ENCODE measurements at places on chromosomes 3 and 15.

GRCh38 chr3:127395663-127396355 is 108.0 kb upstream of the PRR20G start:
- DNase-seq = no peak

- no peak for DNase-seq
These were observed 42.5 kb upstream of the PIK3CB start for GRCh38 chr3:138877226-138877625.

DNA sequence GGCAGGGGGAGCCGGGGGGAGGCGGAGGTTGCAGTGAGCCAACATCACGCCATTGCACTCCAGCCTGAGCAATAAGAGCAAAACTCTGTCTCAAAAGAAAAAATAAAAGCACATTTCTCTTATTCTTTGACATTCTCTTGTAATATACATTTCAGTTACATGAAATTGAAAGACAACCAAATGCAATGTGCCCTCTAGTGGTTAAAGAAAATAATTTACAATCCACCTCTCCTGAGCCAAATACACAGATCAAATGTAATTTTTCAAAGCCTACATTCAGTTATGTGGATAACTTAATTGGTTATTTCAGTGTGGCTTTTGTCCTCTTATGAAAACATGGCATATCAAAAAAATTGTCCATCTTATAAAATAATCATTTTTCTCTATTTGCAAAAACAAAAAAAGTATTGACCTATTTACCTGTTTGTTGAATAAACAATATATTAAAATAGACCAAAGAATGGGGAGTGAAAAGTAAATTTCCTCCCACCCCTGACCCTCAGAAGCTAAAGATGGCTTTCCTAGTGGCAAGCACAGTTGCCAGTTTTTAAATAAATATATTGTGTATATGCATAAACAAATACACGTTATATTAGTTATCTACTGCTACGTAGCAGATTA is 14.2 kb upstream of the U2SURP start:
- DNase-seq = no peak

DNA sequence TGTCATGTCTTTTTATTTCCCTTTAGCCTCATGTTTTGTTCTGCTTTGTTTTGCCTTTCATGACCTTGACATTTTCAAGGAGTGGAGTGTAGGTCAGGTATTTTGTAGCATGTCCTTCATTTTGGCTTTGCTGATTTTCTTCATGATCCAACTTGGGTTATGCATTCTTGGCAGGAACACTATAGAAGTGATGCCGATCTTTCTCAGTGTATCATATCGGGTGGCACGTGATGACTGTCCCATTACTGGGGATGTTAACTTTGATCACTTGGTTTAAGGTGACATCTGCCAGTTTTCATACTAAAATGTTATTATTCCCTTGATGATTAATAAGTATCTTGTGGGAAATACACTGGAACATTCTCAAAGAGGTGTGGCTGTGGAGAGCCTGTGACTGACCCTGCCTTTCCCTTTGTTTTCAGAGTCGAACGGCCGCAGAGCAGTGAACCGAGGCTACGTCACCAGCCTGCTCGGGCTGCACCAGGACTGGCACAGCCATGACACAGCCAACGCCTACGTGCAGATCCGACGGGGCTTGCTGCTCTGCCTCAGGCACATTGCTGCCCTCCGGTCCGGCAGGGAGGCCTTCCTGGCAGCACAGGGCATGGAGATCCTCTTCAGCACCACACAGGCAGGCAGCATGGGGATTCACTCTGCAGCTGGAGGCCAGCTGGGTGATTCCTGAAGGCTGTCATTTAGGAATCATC is 167.7 kb downstream of the AGBL1 start:
- no peak for DNase-seq

GRCh38 chr3:184911570-184911969 is 99.6 kb downstream of the VPS8 start:
- no peak for DNase-seq

- DNase-seq = no peak
These were observed 42.6 kb downstream of the ZNF148 start for GRCh38 chr3:125332504-125332903.

GRCh38 chr3:119015942-119016341 is 18.7 kb downstream of the IGSF11 start:
- no peak for DNase-seq

DNA sequence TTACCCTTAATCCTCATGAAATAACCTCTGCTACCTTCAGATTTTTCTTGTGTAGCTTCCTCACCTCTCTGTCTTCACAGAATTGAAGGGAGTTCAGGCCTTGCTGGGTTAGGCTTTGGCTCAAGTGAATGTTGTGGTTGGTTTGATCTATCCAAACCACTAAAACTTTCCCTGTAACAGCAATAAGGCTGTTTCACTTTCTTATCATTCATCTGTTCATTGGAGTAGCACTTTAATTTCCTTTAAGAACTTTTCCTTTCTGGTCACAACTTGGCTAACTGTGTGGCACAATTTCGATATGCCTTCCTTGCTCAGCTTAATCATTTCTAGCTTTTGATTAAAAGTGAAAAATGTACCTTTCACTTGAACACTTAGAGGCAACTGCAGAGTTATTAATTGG is 129.8 kb downstream of the NR1I2 start:
- DNase-seq = no peak

DNA sequence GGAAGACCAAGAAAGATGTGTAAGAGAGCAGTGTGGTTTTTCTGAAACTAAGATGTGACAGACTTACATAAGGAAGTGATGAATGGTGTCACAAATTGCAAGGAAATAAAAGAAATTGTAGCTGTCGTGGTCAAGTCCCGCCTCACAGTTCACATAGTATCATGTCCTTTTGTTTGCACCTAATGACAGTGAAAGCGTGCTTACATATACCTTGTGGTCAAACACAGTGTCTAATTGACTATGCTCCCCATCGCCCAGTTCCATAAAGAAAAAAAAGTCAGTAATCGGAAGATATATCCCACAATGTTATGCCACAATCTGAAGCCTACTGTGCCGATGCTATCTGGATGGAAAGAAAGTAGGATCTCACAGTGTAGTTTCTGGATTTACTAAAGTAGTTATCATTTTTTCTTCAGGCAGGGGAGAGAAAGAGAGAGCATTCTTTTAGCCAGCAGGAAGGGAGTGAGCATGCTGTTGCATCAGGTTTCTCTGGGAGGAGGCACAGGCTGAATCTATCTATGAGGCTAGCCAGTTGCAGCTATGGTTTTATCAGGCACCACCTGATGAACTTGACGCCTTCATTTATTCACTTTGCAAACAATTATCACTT is 9.8 kb upstream of the PLSCR1 start:
- DNase-seq = no peak

- DNase-seq = no peak
These were observed 40.5 kb downstream of the SV2B start for GRCh38 chr15:91140601-91141000.

DNA sequence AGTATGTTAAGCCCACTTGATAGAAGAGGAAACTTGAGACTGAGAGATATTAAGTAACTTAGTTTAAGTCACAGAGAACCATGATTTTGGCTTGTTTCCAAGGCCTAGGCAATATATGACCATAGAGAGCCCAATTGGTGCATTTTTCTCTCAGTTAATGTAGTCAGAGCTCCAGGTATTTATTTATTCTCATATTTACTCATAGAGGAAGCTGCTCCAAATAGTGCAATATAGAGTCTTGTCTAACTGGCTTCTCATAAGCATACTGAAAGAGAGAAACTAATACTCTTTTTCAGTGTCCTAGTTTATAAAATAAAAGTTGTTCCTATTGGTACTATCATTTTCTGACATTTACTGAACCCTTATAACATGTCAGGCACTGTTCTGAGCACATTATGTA is 15.2 kb downstream of the TRNT1 start:
- no peak for DNase-seq

- no peak for DNase-seq
These were observed 91.1 kb downstream of the VGLL4 start for GRCh38 chr3:11552289-11553264.

DNA sequence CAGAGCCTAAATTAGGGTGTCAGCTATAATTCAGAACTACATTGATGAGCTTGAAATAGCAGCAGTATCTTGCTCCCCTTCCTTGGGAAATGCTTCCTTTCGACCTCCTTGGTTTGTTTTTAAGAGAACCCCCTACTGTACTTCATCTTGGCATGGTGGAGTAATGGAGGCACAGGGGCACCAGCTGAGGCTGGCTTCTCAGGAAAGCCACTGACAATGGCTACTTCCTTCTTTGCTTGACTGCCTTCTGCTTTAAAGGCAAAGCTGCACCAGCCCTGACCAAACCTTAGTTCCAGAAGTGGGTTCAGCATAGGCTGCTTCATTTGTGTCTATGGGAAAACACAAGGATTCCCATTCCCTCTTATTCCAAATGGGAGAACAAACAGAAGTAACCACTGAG is 1.5 kb upstream of the FBXL22 start:
- no peak for DNase-seq

- DNase-seq = no peak
These were observed 419.0 kb downstream of the CNTN4 start for GRCh38 chr3:2517500-2518172.

DNA sequence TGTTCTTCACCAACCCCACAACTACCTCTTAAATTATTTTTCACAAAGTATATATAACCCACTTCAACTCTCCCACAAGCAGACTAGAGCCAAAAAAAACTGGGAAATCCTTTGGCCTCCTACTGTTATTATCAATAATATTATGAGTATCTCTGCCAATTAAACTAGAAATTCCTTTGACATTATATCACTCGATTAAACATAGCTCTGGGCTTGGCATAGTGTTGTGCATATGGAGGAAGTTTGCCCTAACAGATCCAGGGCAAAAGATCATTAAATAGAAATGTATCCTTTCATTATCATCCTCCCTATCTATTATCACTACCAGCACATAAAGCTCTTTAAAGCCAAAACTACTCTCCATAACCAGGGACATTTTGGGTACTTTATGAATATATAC is 74.9 kb downstream of the OSBPL10 start:
- DNase-seq = no peak

- DNase-seq = no peak
These were observed 11.7 kb downstream of the IQCF1 start for GRCh38 chr3:51891242-51892039.
